ENCODE measurements at places on chromosomes 16 and 17. TPM values are rescaled to one million over a fixed set of nuclear protein-coding genes. Genes with fewer than 3 reads are reported as not detected.

KRT36 gene
- 0.22 TPM for total RNA-seq

CD19 gene
- not detected for total RNA-seq

ZNF319 gene
- total RNA-seq, result 6.3 TPM

MYH13 gene
- total RNA-seq, result not detected

CTF1 gene
- total RNA-seq, result 4.4 TPM

PRSS8 gene
- not detected for total RNA-seq

LCMT1 gene
- 35.5 TPM for total RNA-seq

YBX2 gene
- total RNA-seq, result not detected

BCO1 gene
- total RNA-seq, result not detected

SLFN14 gene
- not detected for total RNA-seq

CACNG1 gene
- not detected for total RNA-seq

TBC1D3H gene
- not detected for total RNA-seq

NPTX1 gene
- 31.9 TPM for total RNA-seq

MIS12 gene
- 26.9 TPM for total RNA-seq

HELZ gene
- total RNA-seq, result 63.7 TPM

KRTAP2-2 gene
- total RNA-seq, result not detected

CDH3 gene
- total RNA-seq, result 0.29 TPM

WBP2 gene
- total RNA-seq, result 64.6 TPM

SMARCE1 gene
- total RNA-seq, result 86.0 TPM

FOXJ1 gene
- not detected for total RNA-seq

TMEM92 gene
- total RNA-seq, result not detected

LRRC75A gene
- total RNA-seq, result 0.72 TPM

GLIS2 gene
- 3.7 TPM for total RNA-seq

PHKB gene
- 56.5 TPM for total RNA-seq

SEC14L5 gene
- not detected for total RNA-seq

GNPTG gene
- 30.6 TPM for total RNA-seq

ABCC3 gene
- 31.1 TPM for total RNA-seq

SLC5A2 gene
- not detected for total RNA-seq

OR1F1 gene
- total RNA-seq, result not detected

KCNG4 gene
- total RNA-seq, result not detected

HBQ1 gene
- not detected for total RNA-seq

GLP2R gene
- total RNA-seq, result 0.66 TPM

FXR2 gene
- 60.8 TPM for total RNA-seq

IGF2BP1 gene
- 30.6 TPM for total RNA-seq

CSH2 gene
- total RNA-seq, result 0.14 TPM

TEKT5 gene
- total RNA-seq, result under 0.01 TPM

KREMEN2 gene
- total RNA-seq, result not detected
